ENCODE measurements at places on chromosomes 11 and 22.
A peak's percentile ranks its signal among the peaks of the same experiment; 100 is the strongest.

- DNase-seq: no peak
Observed at GRCh38 chr22:49646876-49647275, 180.8 kb downstream of the BRD1 start.

DNA sequence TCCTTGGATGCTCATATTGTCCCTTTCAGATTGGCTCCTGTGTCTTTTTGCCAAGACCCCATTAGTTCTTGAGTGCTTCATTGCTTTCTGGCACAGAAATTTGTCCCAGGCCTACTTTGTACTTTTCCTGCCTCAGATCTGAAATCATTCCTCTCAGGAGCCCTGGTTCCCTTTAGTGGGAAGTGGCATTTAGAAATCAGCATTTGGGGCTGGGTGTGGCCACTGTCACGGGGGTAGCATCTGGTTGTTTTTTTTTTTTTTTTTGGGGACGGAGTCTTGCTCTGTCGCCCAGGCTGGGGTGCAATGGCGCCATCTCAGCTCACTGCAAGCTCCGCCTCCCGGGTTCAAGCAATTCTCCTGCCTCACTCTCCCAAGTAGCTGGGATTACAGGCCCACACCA, 18.2 kb downstream of the PPFIA1 start:
- DNase-seq: no peak

DNA sequence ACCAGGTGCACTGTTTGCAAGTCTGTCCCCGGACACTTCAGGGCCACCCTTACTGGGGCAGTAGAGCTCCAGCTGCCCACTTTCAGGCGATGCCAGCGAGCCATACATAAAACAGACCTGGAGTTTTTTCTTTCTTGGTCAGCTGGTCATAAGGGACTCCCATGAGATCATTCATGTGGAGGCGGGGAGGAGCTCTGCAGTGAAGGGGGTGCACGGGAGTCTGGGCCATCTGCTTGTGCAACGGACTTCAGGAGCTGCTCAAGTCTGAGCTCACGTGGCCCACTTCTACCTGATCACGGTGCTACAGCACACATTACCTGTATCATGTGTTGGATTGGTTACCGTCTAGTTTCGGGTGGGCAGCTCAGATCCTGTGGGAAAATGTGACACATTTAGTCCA, 9.2 kb upstream of the MRGPRF start:
- no peak for DNase-seq

- DNase-seq: no peak
Observed at GRCh38 chr11:2758751-2759150, 59.0 kb upstream of the KCNQ1OT1 start.

DNA sequence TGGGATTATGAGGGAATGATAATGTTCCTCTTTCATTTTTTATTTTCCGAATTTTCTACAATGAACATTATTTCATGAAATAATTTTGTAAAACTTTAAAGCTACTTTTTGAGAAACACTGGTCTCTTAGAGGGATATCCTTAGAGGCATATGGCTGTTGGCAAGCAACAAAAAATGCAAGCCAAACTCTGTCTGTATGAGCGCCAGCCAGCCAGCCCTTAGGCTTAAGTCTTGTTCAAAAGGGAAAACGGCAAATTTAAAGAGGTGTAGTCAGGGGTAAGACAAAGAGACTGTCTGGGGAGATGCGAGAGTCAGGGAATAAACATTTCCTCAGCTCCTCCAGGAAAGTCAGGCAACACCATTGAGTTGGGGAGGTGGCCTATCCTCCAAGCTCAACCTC, 22.5 kb downstream of the ASCC2 start:
- no peak for DNase-seq

GRCh38 chr22:36301851-36302250, 48.9 kb downstream of the APOL1 start:
- no peak for DNase-seq

DNA sequence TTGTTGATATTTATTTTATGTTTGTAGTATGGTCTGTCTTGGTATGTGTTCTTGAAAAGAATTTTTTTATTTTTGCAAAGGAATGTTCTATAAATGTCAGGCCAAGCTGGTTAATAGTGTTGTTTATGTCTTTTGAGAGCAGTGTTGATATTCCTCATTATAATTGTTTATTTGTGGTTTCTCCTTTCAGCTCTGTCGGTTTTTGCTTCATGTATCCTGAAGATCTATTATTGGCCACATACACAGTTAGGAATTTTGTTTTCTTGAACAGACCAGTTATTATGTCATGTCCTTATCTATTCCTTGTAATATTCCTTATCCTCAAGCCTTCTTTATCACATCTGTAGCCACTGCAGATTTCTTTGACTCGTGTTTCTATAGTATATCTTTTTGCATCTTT, 56.5 kb downstream of the PDHX start:
- no peak for DNase-seq

DNA sequence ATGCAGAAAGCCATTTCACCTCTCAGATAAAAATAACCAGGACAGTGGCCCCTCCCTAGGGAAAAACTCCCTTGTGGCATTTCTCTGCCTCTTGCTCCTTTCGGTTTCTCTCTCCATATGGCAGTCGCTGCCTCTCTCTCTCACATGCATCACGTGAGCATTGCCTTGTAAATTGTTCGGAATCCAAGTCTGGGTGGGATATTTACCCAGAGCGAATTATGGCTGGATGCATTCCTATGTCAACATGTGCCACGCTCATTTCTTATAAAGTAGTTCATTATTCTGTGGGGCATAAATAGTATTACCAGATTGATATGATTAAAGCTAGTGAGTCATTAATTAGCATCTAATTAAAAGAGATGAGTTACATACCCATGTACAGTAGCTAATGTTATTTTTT, 392.9 kb downstream of the INSC start:
- no peak for DNase-seq

DNA sequence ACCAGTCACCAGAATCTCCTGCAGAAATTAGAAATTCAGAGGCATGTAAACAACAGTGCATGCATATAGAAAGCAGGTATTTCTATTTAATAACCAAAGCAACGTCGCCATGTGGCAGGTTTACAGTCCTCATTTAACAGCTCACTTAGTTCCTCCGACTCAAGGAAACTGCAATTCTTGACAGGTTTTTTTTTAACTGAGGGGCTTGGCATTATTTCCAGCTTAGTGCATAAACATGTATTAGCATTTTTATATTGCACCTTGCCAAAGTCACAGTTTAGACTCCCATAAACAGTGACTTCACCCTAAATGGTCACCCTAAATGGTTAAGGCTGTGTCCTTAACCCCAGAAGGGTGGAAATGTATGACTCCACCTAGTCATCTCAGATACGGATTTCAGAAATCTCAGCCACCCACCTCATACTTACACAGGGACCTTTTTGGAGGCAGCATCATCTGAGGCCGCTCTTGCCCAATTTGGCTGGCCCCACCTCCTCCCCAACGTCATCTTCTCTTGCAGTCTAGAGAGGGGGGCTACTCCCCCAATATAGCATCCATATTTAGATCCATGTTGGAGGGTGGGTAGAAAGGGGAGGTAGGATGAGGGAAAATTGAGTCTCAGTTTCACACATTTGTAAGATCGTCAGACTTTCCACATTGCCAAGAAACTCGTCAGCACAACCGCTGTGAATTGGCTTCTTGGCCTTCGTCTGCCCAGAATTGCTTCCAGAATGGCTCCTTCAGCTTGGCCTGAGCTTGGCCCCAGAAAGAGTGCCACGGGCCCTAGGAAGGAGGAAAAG, 31.8 kb upstream of the SLC35C1 start:
- DNase-seq: no peak

GRCh38 chr11:118342503-118343161, at the start of gene CD3D:
Gene CD3D (minus strand): TSS chr11:118342705. CDS start chr11:118342607, 98 bp downstream.
- peak; percentile 60 for DNase-seq

GRCh38 chr22:48898524-48899250, 929.0 kb downstream of the BRD1 start:
- no peak for DNase-seq

- no peak for DNase-seq
Observed at GRCh38 chr11:94884376-94884775, 89.0 kb downstream of the CWC15 start.

DNA sequence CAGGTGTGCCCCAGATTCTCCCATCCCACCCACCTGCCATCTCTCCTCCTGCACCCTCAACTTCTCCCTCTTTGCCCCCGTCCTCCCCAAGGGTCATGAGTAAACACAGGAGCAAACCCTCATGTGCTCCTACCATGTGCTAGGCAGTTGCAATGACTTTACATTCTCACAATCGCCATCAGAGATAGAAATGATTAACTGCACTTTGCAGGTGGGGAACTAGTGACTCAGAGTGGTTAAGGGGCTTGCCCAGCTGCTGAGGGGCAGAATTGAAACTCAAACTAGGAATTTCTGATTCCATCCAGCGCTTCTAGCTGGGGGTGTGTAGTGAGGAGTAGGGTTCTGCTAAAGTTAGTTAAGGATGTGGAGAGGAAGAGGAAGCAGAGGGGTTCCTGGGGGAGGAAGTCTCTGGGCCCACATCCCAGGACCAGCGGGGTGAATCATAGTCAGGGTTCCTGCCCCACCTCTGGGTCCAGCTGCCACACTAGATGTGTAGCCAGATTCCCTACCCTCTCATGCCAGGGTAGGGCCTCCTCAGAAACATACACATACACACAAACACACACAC, 16.0 kb upstream of the PRG2 start:
- peak; percentile 11 for DNase-seq

DNA sequence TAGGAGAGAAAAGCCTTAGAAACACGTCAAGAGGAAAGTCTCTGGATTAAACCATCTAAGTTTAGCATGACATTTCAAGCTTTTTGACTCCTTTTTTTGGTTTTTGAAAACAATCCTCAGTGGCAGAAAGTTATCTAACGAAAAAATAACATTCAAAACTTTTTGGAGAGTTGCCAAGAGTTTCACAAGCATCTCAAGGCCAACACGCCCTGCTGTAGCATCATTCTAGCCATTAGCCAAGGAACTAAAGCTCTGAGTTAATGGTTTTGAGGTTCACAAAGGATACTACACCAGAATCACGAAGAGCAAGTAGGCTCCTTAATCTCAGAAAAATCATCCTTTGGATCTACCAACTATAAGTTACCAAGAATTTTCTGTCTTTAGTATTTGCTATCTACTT, 94.8 kb downstream of the PICALM start:
- no peak for DNase-seq

DNA sequence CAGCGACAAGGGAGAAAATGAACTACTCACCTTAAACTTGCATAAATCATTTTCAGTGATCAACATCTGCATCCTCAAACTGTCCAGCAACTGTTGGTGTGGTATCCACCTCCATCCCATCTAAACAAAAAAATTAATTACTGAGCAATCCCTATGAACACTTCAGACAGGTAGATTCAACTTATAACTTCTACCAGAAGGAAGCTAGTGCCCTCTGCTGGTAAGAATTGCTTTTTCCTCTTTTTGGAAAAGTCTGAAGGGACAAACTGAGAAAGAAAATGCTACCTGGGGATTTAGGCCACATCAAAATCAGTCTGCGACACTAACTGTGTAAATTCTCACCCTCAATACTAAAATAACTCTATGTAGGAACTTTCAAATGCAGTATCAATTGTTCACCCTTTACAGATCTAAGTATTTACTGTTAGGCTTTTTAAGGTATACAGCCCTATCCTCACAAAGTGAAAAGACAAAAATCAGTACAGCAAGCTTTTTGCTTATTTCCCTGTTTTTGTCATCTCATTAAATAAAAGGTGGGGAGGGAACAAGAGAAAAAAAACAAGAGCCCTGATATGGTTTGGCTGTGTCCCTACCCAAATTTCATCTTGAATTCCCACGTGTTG, 17.9 kb downstream of the CLNS1A start:
- DNase-seq: no peak

DNA sequence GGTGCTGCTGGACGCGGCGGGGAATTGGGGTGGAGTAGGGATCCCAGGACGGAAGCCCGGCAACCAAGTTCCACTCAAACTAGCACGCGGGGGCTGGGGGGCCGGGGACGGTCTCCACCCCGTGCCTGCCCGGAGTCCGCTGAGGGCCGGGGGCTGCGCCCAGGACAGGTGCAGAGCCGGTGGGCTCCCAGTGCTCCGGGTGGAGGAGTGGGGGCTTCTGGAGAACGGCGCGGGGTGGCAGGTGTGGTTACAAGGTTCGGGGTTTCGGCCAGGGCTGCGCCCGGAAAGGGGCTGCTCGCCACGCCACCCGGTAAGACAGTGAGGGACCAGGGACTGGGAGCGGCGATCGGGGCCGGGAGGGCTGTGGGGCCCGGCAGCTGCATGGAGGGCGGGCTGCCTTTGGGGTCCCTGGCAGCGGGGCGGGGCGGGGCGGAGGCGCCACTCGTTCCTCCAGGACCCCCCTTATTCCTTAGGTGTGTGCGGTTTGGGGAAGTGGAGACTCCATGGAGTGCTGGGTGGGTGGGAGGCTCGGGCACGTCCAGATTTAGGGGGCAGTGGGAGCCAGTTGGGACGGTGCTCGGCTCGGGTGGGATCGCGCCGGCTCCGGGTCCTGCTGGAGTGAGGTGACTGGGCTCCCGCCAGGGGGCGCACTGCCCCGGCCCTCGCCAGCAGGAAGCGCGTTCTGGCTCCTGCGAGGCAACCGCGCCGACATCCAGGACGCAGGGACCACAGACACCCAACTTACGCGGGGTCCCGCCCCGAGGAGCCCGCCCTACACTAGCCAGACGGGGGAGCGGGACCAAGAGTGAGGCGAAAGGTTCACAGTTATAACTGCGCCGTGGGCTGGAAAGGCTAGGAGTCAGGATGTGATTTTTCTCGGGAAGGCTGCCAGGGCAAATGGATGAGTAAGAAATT, 868 bp downstream of the TSPAN18 start:
- peak; percentile 65 for DNase-seq

- no peak for DNase-seq
Observed at GRCh38 chr11:46180736-46181135, 59.5 kb upstream of the PHF21A start.

GRCh38 chr11:104000798-104001197, 35.6 kb upstream of the DDI1 start:
- no peak for DNase-seq

DNA sequence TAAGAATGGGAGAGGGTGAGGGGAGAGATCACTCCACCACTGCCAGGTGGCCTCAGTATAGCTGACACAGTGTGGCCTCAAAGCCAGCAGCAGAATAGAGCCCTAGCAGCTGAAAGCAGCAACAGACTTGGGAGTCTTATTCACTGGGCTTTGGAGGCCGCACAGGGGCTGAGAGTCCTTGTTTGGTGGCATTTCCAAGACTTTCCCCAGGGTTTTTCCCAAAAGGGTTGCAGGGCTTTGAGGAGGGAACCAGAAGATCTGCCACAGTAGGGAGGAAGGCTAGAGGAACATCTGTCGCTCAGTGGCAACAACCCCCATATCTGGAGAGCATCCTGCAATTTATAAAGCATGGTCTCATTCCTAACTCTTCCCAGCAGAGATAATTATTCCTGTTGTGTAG, 35.0 kb upstream of the RCN1 start:
- no peak for DNase-seq

- DNase-seq: no peak
Observed at GRCh38 chr22:19816372-19817119, 38.1 kb downstream of the GNB1L start.

- DNase-seq: no peak
Observed at GRCh38 chr11:32437495-32438345, 2.4 kb upstream of the WT1 start.

GRCh38 chr11:1516273-1517067, 29.9 kb upstream of the MOB2 start:
- DNase-seq: no peak

DNA sequence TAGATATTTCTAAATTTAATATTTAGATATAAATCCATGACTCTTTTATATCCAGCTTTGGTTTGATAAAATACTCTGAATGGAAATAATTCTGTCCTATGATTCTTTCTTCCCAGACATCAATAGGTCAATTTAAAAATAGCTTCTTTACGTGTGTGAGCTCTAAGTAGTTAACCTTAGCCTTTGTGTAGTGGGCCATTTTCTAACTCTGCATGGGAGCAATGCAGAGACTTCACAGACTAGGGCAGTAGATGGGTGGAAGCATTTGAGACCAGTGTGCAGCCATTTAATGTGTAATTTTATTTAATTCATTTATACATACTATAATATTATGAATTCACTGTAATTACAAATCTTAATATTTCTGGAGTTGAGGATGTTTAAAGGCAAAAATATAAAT, 23.8 kb downstream of the GAS2 start:
- no peak for DNase-seq
